ENCODE measurements at places on chromosomes 13 and 19.

DNA sequence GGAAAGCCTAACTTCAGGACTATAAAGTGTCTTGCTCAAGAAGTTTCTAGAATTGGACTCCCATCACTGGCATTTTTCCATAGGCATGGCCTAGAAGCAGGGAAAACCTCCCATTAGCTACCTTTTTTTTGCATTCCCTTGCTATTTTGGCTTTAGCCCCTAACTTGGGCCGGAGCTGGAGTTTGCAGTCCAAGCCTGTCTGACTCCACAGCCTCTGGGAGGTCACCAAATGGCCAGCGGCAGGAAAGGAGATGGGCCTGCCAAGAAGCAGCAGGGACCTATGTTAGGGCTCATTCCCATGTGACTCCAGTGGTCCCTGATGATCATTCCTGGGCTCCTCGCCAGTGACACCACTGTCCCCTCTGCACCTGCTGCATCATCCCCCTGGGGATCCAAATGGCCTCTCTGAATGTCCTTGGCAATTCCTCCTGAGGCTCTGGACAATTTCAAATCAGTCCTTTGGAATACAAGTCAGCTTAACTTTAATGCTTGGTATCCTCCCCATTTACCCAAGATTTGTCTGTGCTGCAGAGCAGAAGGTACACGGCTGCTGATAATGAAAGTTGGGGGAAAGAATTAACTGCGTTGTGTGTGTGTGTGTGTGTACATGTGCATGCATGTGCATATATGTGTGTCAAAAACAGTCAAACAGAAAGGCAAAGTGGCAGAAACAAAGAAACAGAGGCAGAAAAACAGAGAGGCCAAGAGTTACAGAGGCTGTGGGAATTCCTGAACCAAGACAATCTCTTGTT lies 69.8 kb upstream of the SERP2 start:
- peak; percentile 18 for DNase-seq

DNA sequence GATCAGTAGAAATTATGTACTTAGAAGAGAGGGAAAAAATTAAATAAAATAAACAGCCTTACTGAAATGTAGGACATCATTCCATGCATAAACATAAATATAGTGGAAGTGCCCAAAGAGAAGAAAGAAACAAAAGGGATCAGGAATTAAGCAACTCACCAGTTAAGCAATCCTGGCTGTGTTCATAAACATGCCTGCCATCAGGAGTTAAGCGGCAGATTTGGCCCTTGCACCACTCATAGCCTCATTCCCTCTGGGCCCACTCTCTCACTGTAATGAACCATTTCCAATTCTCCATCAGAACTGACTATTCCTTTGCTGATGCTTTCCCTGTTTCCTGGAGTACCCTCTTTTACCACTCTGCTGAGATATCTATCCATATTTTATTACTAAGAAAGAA lies 281.4 kb downstream of the LHFPL6 start:
- no peak for DNase-seq

DNA sequence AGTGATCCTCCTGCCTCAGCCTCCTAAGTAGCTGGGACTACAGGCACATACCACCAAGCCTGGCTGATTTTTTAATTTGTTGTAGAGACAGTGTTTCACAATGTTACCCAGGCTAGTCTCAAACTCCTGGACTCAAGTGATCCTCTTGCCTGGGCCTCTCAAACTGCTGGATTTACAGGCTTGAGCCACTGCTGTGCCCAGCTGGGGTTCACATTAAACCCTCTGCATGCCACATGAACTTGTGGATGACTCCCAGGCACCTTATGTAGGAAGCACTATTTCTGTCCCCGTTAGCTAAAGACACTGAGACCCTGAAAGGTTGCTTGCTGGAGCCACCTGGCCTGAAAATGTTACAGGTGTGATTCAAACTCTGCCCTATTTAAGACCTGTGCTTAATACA lies 10.5 kb downstream of the MYH14 start:
- DNase-seq, result no peak

DNA sequence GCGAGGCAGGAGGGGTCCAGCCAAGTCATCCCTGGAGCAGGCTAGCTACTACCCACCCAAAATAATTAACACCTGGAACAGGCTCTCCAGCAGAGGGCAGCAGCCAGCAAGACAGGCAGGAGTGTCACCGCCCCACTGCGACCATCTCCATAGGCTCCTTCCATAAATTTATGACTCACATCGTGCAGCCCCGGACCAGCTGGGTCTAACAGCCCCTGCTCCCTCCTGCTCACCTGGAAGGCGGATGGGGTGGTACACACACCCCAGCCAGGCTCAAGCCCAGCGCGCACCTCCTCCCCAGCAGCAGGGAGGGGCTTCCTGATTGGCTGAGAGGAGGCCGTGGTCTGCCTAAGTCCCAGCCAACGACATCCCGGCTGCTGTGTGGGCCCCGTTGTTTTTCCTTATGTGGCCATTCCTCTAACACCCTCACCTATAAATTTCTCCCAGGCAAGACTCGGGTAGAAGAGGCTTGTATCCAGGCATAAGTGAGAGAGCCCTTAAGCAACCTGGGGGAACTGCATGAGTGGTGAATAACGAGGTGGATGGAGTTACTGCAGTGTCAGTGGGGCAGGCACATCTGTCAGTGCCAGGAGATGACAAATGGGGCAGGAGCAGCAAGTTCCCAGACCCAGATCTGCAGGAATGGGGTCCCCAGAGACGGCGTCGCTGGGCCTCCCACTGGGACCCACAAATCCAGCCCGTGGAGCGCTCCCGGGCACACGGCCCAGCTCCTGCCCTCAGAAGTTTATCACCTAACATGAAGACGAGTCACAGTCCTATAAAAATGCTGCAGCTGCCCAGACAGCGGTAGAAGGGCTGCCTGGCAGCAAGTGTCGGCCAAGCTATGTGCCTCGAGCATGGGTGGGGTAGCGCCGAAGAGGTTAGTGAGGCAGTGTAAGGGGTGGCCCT lies 43.1 kb downstream of the CEBPG start:
- peak; percentile 62 for DNase-seq

DNA sequence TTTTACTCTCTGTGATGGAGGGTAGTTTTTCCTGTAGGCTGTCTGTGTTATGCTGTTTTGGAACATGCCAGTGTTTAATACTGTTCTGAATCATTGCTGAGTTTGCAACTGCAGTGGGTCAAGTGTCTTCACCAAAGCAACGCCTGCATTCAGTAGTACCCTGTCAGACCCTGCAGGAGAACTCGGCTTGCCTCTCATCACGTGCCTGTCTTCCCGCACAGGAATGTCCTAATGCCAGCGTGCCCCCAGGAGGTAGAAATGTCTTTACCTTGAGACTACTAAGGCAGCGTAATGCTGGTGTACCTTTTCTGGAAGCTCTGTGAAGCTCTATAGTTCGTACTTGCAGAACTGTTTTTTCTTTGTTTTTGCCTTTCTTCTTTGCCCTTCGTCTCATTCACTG lies 42.3 kb downstream of the POLR1D start:
- no peak for DNase-seq

DNA sequence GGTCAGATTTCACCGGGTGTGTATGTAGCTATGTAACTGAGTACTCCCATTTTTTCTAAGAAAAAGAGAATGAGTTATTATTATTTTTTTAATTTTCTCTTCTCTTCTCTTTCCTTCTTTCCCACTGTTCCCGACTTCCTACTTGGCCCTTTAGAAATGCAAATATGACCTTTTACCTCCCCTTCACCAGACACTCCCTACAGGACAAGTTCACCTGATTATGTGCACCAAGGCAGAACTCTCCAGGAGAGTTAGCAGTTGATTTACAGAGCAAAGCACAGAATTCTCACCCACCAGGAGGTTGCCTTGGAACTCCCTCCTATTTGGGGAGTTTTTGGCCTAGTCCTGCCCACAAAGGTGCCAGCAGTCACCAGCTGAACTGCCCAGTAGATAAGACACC lies 49.5 kb upstream of the GPR12 start:
- no peak for DNase-seq

DNA sequence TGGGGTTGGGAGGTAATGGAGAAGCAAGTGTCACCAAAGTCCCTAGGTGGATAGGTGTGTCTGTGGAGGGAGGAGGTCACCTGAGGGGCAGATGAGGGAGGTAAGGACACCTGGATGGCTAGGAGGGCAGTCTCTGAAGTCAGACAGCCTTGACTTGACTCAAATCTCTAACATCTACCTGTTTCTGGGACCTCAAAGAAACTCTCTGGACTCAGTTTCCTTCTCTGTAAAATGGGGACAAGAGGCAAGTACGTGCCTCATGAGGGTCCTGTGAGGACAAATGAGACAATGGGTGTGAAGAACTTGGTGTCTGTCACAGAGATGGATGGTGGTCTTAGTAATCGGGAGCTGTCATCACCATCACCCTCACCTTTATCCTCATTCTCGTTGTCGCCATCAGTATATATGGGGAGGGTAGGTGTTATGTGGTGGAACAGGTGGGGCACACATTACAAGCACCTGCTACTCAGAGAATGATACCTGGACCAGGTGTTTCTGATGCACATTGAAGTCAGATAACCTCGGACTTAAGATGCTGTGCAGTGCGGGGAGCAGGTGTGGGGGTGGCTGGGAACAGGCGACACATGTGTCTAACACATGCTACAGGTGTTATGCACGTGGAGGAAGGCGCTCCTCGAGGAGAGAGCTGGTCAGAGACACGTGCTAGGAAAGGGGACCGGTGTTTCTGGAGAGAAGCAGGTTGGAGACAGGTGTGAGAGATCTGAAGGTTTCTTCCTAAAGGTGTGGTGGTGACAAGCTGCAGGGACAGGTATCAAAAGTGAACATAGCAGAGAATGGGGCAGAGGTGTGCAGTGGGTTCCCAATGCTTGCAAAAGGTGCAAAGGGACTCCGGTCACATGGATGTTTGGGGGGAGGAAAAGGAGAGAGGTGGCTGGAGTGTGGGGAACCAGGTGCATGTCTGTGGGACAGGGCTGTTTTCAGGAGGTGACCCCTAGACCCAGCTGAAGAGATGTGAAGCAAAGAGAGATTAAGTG lies 3.8 kb downstream of the ERFL start:
- no peak for DNase-seq

GRCh38 chr19:46861691-46862502 lies 1.1 kb downstream of the ARHGAP35 start:
- no peak for DNase-seq

DNA sequence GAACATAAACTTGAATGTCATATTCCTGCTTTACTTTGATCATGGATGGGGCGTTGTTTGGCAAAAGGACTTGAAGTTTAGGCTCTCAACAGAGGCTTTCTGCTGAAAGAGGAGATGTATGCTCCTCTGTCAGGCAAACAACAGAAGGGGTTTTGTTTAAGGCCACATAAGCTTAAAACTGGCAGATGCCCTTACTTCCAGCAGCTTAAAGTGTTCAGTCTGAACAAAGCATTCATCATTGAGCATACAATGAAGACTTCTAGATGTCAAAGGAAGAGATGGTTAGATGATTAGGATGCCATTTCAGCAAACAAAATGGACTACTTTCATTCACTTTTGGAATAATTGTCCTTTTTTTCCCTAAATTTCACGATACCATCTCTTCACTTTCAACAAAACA lies 484.5 kb downstream of the SLITRK6 start:
- no peak for DNase-seq

GRCh38 chr13:47886314-47886713 lies 114.8 kb downstream of the SUCLA2 start:
- no peak for DNase-seq

DNA sequence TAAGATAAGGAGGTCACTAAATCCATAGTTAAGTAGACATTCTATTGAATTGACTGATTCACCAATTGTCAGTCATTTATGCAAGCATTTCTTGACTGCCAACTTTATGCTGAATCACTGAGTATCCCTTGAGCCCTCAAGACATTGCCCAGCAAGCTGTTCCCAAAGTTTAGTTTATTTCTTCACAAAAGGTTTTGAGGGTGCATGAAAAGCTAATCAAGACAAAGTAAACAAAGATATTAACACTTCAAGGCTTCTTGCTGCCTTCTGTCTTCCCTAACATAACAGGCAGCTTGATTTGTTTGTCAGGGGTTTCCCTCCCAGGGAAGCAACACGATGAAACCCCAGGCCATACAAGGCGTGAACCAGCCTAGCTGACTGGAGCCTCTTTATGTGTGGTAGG lies 374.4 kb downstream of the SPRY2 start:
- no peak for DNase-seq

- DNase-seq, result no peak
These were observed 35.5 kb upstream of the SLC15A1 start for GRCh38 chr13:98787996-98788395.

DNA sequence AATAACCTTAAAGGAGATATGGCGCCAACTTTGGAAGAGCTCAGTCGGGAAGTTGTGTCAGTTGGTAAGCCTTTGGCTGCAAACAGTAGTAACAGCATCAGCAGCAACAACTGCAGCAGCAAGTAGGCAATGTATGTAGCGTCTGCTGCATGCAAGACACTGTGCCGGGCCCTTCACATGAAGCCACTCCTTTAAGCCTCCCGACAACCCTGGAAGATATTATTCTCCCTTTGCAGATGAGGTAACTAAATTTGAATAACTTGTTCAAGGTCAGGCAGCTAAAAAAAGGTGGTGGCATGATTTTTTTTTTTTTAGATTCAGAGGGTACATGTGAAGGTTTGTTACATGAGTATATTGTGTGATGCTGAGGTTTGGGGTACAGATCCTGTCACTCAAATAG lies 19.7 kb downstream of the SIPA1L3 start:
- DNase-seq, result no peak

DNA sequence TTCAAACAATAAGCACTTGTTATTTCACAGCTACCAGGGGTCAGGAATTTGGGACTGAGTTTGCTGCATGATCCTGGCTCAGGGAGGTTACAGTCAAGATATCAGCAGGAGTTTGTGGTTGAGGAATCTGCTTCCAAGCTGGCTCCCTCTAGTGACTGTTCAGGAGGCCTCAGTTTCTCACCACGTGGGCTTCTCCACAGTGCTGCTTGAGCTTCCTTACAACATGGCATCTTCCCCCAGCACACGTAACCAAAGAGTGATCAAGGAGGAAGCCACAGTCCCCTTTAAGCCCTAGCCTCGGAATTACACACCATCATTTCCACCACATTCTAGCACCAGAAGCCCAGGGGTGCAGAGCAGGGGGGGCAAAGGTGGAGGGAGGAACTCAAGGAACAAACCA lies 28.8 kb downstream of the CELF5 start:
- DNase-seq, result no peak

DNA sequence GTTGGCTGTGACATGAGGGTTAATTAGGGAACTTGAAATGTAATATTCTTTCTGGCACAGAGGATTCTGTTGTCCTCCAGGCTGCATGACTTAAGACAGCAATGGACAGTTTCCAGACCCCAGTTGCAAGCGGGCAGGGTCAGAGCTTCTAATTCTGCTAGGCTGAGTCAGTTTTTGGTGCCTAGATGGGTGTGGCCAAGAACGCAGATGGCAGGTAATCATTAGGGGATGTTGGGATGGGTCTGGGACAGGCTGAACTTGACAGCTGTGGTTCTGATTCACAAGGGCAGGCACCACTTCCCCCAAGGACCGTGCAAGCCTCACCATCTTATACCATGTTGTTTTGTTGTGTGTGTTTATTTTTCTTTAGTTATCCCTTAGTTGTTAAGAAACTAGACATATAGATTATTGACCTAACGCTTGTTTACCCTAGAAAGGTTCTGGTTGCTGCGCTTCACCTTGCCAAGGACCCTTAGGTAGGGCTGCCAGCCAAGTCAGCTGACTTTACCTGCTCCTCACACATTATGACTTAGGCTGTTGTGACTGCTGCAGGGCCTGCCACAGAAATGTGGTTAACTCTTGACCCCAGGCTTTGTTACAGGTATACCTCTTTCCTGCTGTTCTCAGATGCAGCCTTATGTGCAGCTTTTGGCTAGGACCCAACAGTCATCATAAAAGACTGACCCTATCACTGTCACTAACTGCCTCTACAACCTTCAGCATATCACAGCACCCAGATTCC lies 117.7 kb upstream of the KLF12 start:
- DNase-seq, result no peak

All from fibroblast of skin of scalp (primary cell).